ENCODE measurements at places on chromosomes 11 and 22. TPM values are rescaled to one million over a fixed set of nuclear protein-coding genes. Genes with fewer than 3 reads are reported as not detected.

Gene C22orf42
- not detected for polyA plus RNA-seq

Gene CCDC157
- 4.3 TPM for polyA plus RNA-seq

DNA sequence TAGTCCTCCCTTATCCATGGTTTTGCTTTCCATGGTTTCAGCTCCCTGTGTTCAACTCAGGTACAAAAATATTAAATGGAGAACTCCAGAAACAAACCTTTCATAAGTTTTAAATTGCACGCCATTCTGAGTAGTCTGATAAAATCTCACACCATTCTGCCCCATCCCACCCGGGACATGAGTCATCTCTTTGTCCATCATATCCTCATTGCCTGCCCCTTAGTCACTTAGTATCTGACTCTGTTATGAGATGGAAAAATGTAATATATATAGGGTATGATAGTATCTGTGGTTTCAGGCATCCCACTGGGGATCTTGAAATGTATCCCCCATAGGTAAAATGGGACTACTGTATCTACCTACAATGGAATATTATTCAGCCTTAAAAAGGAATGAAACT lies 35.5 kb upstream of the FGF3 start:
- no peak for DNase-seq
- H3K4me3 ChIP-seq = no peak overlapping the region
- H3K27ac ChIP-seq = no peak overlapping the region
- H3K4me1 ChIP-seq = no peaks in the 10 kb centered on the region

DNA sequence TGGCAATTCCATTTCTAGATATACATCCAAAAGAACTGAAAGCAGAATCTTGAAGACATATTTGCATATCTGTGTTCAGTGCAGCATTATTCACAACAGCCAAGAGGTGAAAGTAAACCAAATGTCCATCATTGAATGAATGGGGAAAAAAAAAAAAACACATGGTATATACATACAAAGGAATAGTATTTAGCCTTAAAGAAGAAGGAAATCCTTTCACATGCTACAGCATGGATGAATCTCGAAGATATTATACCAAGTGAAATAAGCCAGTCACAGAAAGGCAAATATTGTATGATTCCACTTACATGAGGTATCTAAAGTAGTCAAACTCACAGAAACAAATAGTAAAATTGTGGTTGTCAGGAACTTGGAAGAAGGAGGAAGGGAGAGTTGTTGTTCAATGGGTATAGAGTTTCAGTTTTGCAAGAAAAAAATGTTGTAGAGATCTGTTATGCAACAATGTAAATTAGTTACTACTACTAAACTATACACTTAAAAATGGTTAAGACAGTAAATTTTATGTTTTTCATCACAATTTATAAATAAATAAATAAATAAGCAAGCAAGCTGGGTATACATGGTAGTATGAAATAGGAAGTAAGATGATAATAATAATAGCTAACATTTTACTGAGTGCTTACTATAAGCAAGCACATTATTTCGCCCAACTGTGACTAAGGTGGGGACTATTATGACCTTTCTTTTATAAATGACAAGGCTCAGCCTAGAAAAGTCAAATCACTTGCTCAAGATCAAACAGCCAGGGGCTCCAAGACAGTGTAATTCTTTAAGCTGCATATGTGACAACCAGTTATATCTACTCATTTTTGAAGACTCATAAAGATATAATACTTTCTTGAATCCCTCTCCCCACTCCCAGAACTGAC lies 50.0 kb downstream of the FAM168A start:
- no peak overlapping the region for H3K4me3 ChIP-seq
- H3K27me3 ChIP-seq = no peaks in the 10 kb centered on the region
- no peak for DNase-seq
- H3K27ac ChIP-seq = no peak overlapping the region
- H3K4me1 ChIP-seq = peaks cover 41% of the 10 kb centered on the region

- H3K36me3 ChIP-seq = no peaks in the 10 kb centered on the region
- peaks cover 86% of the 10 kb centered on the region for H3K4me1 ChIP-seq
- H3K27ac ChIP-seq = peak overlapping the region; percentile 69
- peak; percentile 83 for DNase-seq
- no peaks in the 10 kb centered on the region for H3K27me3 ChIP-seq
These were observed 2.3 kb downstream of the MYEOV start for GRCh38 chr11:69295995-69296889.

DNA sequence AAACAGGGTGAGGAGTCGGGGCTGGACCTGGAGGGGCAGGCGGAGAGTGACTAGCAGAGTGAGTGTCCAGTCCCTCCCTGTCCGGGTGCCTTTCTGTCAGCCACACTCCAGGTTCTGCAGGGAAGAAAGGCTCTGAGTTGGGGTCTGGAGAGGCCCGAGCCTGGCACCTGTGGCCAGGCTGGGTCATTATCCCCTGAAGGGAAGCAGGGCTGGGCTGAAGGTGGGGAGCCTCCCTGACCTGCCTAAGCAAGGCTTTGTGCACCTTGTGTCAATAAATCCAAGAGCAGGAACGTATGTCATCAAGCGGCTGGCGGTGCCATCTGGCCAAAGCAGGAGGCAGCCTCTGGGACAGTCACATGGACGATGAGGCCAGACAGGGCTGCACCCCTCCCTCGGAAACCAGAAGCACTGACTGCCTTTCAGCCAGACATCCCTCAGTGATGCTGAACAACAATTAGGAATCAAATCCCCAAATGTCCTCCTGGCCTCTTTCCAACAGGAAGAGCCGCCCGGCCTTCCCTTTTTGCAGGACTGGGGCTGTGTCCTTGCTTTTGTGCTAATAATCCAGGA lies 73.9 kb upstream of the FGF3 start:
- no peak for DNase-seq
- no peak overlapping the region for H3K4me3 ChIP-seq
- H3K27ac ChIP-seq = no peak overlapping the region
- H3K27me3 ChIP-seq = peaks cover 12% of the 10 kb centered on the region

Gene RFPL3
- not detected for polyA plus RNA-seq

Gene ZNF280B
- polyA plus RNA-seq = 3.8 TPM

DNA sequence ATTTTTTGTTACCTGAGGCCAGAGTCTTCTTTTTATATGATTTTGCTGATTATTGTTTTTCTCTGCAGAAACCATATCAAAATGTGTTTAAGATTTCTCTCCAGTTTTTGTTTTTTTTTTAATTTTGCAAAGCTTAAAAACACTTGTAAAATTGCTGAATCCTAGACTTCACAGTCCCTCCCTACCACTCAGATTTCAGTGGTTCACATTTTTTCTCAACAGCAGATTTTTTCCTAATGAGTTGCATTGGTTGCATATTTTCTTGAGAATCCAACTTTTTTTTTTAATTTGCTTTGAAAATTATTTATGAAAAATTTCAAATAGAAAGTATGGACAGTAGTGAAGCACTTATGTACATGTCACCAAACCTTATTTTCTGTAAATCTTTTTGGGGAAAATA lies 5.8 kb downstream of the ARL14EP start:
- no peaks in the 10 kb centered on the region for H3K4me1 ChIP-seq
- DNase-seq = no peak
- no peak overlapping the region for H3K27ac ChIP-seq
- no peak overlapping the region for H3K4me3 ChIP-seq
- peaks cover 26% of the 10 kb centered on the region for H3K36me3 ChIP-seq

- H3K27ac ChIP-seq = no peak overlapping the region
- DNase-seq = no peak
- no peaks in the 10 kb centered on the region for H3K27me3 ChIP-seq
- H3K4me1 ChIP-seq = no peaks in the 10 kb centered on the region
These were observed 3.6 kb upstream of the OR2AT4 start for GRCh38 chr11:75100314-75100713.

DNA sequence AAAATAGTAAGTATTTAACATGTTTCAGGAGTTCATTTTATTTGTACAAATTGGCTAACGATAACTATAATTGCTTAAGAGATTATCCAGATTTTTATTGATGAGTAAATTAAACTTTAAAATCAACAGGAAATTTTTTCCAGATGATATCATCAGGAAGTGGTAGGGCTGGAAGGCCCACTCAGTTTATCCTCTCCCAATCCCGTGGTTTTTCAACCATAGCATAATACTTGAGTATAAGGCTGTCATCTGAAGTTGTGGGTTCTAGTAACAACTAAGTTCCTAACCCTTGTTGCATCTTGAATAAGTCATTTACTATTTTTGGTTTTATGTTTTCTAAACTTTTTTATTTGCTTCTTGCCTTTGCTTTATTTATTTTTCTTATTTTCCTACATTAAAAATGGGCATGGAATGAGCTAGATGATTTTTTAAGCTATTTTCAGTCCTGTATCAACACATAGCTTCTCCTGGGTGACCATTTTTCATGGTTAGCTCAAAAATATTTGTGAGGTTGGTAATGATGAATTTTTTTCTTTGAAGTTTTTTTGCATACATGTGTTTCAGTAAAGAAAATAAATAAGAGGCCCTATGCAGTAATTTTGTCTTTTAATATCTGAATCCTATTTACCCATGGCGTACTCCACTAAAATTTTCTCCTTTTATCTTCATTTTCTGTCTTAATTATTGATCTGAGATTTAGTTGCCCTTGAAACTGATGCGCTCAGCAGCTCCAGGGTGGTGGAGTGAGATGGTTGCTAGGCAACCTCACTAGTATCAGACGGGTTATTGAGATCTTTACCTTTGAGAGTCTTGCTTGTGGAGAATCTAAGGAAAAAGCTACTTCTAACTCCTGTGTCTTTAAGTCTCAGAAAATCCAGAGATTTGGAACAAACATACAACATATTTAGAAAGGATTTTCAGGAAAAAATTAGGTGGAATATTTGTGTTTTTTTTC lies 452.0 kb upstream of the CCDC179 start:
- no peak overlapping the region for H3K4me3 ChIP-seq
- DNase-seq = no peak
- no peaks in the 10 kb centered on the region for H3K27me3 ChIP-seq
- H3K4me1 ChIP-seq = no peaks in the 10 kb centered on the region

GRCh38 chr11:11243590-11244469 lies 109.2 kb downstream of the CSNK2A3 start:
- no peaks in the 10 kb centered on the region for H3K27me3 ChIP-seq
- peaks cover 11% of the 10 kb centered on the region for H3K4me1 ChIP-seq
- H3K27ac ChIP-seq = peak overlapping the region; percentile 55
- H3K4me3 ChIP-seq = no peak overlapping the region
- H3K36me3 ChIP-seq = no peaks in the 10 kb centered on the region

GRCh38 chr11:80255021-80255420 lies 814.2 kb upstream of the TENM4 start:
- no peaks in the 10 kb centered on the region for H3K27me3 ChIP-seq
- H3K27ac ChIP-seq = no peak overlapping the region
- no peaks in the 10 kb centered on the region for H3K4me1 ChIP-seq
- no peak for DNase-seq

Gene RHOD
- polyA plus RNA-seq = 14.8 TPM

DNA sequence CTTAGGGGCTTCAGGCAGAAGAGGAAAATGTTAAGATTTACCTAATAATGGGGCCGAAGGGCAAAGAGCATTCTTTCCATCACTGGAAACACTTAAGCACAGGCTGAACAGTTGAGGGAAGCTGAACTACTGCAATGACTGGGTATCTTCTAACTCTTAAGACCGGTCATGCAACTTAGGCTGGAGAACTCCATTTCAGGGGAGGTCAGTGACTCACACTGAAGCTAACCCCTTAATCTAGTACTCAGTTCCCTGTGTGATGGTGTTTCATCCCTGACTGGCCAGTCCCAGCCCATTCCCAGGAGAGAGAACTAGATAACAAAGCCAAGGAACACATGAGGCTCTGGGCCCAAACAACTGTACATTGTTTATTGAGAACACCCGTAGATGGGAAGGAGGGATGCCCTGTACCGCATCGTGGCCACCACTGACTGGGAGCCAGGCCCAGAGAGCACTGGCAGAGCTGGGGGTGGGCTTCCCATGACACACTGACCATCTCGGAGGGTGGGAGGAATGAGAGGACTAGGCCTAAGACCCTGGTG lies 10.5 kb downstream of the RPL27A start:
- no peak overlapping the region for H3K27ac ChIP-seq
- H3K4me1 ChIP-seq = peaks cover 4% of the 10 kb centered on the region
- no peaks in the 10 kb centered on the region for H3K27me3 ChIP-seq
- H3K36me3 ChIP-seq = peaks cover 64% of the 10 kb centered on the region

Gene GGT5
- polyA plus RNA-seq = 13.4 TPM

DNA sequence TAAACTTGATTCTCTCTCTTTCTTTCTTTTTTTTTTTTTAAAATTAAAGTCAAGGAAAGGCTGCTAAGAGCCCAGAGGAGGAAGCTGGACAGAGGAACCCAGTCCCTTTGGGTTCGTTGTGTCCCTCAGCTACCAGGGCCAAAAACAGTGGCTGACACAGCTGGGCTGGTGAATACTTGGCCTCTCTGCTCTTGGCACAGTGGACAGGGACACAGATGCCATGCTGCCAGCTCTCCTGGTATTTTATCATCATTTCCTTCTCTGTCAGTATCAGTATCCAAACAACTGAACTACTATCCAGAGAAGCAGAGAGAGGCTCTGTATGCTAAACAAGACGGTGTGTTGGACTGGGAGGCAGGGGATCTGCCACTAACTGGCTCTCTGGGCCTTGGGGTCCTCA lies 123.7 kb upstream of the CCDC90B start:
- H3K27ac ChIP-seq = no peak overlapping the region
- H3K27me3 ChIP-seq = no peaks in the 10 kb centered on the region
- H3K36me3 ChIP-seq = no peaks in the 10 kb centered on the region
- no peaks in the 10 kb centered on the region for H3K4me1 ChIP-seq

Gene DEFB131B
- polyA plus RNA-seq = 2.4 TPM

DNA sequence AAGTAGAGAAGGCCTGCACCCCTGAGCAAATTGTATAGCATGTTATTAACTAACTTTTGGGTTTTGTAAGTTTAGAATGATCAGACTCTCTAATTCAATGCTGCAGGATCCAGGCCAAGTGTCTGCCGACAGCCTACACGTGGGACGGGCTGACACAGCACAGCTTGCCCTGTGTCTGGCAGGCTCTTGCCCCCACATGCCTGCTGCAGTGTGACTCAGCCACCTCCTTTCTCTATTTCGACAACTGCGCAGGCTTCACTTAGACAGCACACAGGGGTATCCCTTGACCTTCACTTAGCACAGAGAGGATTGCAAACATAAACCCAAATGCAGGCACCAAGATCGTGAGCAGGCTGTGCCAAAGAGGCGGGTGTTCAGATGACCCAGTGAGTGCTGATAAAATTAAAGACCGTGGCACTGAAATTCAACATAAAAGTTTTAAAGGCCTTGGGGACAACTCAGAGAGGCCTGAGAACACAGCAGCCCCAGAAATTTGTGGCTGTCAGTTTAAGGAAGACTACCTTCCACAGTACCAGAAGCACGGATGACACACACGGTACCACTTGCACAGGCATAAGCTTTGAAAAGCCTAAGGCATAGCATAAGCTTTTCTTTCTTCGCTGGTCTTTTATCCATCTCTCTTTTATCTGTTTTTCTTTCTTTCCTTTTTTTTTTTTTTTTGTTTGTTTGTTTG lies 37.8 kb downstream of the SCN3B start:
- H3K36me3 ChIP-seq = no peaks in the 10 kb centered on the region
- no peaks in the 10 kb centered on the region for H3K27me3 ChIP-seq
- DNase-seq = peak; percentile 10
- H3K4me1 ChIP-seq = no peaks in the 10 kb centered on the region

Gene MUC5AC
- 0.09 TPM for polyA plus RNA-seq

GRCh38 chr22:38844315-38845003 lies 631 bp upstream of the NPTXR start:
- peaks cover 77% of the 10 kb centered on the region for H3K27me3 ChIP-seq
- H3K4me3 ChIP-seq = peak overlapping the region; percentile 42
- no peaks in the 10 kb centered on the region for H3K36me3 ChIP-seq
- peaks cover 16% of the 10 kb centered on the region for H3K4me1 ChIP-seq
- DNase-seq = no peak

Data from left lung (tissue), 14 donors.